ENCODE measurements at places on chromosomes 13 and 19.

DNA sequence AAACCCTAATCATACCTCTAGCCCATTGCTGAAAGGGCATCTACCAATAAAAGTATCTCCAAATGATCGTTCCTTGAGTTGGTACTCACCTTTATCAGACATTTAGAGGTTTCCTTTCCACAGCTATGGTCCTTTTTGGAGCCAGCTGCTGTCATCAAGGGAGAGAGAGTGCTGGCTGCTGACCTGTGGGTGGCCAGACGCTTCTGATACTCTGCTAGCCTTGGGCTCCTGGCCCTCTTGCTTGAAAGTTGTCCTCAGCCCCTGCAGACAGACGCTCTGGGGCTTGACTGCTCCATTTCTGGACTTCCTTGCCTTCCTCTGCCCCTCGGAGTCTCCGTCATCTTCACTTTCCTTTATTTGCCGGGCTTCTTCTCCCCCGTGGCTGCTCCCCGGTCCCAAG is 499.1 kb downstream of the DIAPH3 start:
- DNase-seq, result no peak

- DNase-seq, result no peak
Observed at GRCh38 chr19:47374876-47375693, 26.0 kb downstream of the DHX34 start.

DNA sequence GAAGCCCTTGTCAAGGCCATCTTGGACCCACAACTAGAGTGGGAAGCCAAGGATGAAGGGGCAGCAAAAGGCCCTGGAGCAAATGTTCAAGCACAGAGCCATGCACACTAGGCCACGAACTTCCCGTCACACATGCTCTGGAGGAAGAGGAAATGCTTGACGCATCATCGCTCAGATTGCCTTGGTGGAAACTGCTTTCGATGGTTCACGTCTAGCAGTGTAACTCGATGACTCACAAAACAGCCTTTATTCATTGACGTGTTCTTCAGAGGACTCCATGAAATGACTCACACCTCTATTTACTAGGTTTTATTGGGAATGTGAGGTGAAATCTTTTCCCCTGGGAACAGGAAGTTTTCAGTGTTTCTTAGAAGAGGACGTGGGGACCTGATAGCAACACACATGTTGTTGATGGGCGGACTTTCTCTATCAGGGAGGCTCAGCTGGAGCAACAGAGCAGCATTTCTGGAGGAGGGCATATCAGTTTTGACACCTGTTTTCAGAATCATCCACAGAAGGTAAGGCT is 79.8 kb upstream of the FLT1 start:
- peak; percentile 57 for DNase-seq

DNA sequence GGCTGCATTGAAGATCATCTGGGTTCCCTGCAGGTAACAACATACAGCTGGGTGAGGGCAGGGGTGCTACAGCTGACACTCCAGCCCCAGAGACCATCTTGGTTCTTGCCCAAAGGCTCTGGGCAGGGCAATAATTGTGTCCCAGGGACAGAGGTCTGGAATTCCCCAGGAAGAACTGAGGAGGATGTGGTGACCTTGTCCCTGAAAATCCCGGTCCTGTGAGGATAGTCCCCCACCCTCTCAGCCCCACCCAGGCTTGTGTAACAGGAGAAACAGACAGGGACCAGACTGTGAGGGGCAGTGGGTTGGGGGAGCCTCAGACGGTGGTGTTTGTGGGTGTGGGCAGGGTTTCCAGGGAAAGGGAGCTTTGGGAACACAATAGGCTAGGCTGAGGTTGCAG is 63.5 kb downstream of the COLGALT1 start:
- DNase-seq, result no peak

DNA sequence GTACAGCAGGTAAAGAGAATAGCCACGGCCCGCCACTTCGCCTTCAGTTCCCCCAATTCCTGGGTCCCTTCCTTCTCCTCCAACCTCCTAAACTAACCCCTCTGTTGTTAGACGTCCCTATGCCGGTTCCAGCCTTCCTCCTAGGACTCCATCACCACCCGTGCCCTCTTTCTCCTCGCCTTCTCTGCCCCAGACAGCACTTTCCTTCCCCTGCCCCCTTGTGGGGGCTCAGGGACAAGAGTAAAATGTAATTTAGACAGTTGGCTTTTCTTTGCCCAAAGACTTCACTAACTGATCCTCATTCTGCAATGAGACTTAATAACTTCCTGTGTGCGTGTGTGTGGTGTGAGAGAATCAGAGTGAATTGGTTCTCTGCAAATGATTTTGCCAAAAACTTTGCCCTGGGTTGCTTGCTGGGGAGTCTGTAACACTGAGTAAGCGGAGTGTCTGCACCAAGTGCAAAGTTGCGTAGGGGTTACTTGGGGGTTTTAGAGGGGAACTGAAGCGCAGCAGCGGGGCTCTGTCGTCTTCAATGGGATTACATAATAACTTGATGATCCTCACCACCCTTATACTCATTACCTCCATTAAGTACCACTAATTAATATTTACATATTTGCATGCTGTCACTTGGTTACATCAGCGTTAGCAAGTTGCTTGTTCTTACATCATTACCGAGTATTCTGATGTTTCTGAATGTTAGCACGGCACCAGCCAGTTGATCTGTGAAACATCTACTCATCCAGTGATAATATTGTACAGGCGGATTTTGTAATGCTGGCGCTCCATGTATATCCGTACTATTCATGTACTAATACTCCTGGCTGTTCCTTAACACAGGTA is 19.9 kb upstream of the SGCG start:
- no peak for DNase-seq

DNA sequence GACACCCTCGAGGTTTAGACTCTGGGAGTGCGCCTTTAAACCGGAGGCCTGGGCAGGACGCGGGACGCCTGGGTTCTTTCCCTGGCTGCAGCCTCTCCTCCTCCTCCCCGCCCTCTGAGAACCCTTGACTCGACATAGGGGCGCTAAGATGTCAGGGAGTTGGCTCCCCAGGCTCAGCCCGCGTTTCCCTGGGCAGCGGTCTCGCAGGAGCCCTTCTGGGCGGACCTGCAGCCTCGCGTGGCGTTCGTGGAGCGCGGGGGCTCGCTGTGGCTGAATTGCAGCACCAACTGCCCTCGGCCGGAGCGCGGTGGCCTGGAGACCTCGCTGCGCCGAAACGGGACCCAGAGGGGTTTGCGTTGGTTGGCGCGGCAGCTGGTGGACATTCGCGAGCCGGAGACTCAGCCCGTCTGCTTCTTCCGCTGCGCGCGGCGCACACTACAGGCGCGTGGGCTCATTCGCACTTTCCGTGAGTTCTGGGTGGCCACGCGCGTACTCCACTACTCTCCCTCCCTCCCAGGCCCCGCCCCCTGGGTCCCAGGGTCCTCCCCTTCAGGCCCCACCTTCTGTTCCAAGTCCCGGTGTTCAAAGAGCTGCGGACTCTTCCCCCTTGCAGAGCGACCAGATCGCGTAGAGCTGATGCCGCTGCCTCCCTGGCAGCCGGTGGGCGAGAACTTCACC is 1.3 kb downstream of the ICAM5 start:
- no peak for DNase-seq

- no peak for DNase-seq
Observed at GRCh38 chr19:50510121-50510670, 795 bp downstream of the JOSD2 start.

Data from retinal pigment epithelial cell (primary cell).